ENCODE measurements at places on chromosomes 4 and X.

- DNase-seq: no peak
Observed at GRCh38 chr4:182221987-182222386, 21.2 kb upstream of the TENM3 start.

- DNase-seq: no peak
Observed at GRCh38 chrX:13716905-13717304, 17.5 kb downstream of the TRAPPC2 start.

- no peak for DNase-seq
Observed at GRCh38 chrX:72540318-72540717, 32.3 kb downstream of the HDAC8 start.

- peak; percentile 42 for DNase-seq
Observed at GRCh38 chr4:121072224-121073003, at the start of gene NDNF. TSS of gene NDNF (minus strand) at chr4:121072535. CDS start at chr4:121045837, 26,698 bp downstream.

DNA sequence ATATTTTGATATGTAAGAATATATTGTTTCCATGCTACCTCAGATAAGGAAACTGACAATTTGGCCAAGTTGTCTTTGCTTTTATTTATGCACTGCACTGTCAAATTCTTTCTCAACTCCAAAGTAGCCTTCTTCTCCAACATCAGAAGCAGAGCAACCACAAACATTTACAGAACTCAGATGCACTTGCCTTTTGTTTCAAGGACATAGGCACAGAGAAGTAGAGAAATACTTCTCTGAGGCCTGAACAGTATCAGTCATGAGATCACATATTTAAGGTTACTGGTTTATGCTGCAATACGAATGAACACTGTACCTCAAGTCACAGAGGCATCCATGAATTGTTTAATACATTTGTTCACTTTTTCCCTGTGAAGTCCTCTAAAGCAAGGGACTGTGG is 606.1 kb upstream of the SLIT2 start:
- no peak for DNase-seq

- no peak for DNase-seq
Observed at GRCh38 chr4:120865985-120866384, 56.5 kb downstream of the PRDM5 start.

DNA sequence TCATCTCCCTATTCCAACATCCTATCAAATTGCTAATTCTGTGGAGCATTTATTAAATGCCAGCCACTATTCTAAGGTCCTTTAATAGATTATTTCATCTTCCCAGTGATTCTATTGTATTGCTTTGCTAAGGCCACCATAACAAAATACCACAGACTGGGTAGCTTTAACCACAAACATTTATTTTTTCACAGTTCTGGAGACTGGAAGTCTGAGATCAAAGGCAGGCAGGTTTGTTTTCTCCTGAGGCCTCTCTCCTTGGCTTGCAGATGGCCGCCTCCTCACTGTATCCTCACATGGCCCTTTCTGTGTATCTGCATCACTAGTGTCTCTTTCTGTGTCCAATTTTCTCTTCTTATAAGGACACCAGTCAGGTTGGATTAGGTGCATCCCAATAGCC is 64.5 kb downstream of the CPE start:
- DNase-seq: no peak

- DNase-seq: no peak
Observed at GRCh38 chrX:136157187-136157586, 9.9 kb downstream of the FHL1 start.

- no peak for DNase-seq
Observed at GRCh38 chr4:7998447-7998846, 58.8 kb upstream of the AFAP1 start.

- DNase-seq: no peak
Observed at GRCh38 chrX:91137883-91138282, 296.8 kb upstream of the PABPC5 start.

DNA sequence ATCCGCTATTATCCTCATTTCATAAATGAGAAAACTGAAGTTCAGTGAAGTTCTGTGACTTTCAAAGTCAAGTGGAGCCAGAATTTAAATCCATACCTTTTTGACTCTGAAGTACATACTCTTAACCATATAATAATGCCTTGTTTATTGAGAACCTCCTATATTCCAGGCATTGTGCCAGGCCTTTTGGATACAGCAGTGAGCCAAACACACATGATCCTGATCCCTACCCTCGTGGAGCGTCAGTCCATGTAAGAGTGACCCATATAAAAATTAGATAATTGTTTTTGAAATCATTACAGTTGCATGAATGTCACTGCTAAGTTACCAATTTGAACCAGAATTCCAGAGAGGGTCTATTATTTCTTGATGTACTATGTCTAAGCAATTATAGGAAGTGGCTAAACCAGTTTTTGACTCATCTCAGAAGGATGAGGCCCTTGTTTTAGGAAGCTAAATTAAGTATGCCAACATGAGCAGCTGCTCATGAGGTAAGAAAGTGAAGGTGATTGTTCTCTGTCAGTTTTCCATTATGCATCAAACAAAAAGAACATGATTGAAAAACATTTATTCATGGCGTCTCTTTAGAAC is 289.5 kb downstream of the GLUD2 start:
- no peak for DNase-seq

- DNase-seq: peak; percentile 89
Observed at GRCh38 chr4:119627267-119628255, 1.0 kb downstream of the PDE5A start.

- DNase-seq: no peak
Observed at GRCh38 chr4:43547561-43547960, 655.0 kb downstream of the GRXCR1 start.

DNA sequence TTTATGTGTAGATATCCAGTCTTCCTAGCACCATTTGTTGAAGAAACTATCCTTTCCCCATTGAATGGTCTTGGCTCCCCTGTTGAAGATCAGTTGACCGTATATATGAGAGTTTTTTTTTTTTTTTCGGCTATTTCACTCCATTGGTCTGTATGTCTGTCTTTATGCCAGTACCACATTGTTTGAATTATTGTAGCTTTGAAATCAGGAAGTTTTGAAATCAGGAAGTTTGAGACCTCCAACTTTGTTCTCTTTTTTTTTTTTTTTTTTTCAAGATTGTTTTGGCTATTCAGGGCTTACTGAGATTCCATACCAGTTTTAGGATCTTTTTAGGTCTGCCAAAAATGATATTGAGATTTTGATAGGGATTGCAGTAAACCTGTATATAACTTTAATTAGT is 4.3 kb upstream of the SCD5 start:
- DNase-seq: no peak

GRCh38 chr4:156832886-156833285 is 138.7 kb downstream of the PDGFC start:
- DNase-seq: no peak

DNA sequence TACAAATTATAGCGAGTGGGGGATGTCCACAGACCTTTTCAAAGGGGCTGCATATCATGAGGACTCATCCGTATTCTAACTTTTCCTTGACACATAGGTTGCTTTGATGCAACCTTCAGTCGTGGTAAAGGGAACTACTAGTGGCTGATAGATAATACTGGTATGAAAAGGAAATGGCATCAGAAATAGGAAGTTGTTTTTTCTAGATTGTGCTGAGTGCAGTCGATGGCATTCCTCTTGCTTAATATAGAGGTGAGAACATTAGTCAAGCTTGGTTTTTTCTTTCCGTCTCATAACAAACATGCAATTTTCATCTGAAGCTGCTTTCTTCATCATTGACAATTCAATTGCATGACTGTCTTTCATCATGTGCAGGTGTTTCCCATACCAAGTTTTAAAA is 16.6 kb downstream of the ENPEP start:
- no peak for DNase-seq

GRCh38 chr4:8073206-8073863 is 85.3 kb downstream of the ABLIM2 start:
- DNase-seq: no peak

GRCh38 chr4:122658818-122659295 is 38.0 kb upstream of the IL21 start:
- peak; percentile 48 for DNase-seq

DNA sequence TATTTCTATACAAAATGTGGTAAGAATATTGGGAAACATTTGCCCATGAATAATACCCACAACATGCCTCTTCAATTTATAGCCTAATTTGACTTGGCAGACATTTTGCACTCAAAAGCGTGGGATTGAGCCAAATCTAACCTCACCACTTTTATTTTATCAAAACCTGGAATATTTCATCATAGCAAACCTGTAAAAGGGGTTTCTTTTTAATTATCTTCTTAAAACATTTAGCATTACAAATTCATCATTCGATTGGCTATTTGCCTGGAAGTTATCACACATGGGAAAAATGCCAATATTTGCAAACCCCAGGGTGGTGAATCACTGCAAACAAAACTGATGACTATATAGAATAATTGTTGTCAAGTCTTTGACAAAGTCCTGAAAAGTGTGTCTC is 56.2 kb downstream of the VCX3B start:
- DNase-seq: no peak

DNA sequence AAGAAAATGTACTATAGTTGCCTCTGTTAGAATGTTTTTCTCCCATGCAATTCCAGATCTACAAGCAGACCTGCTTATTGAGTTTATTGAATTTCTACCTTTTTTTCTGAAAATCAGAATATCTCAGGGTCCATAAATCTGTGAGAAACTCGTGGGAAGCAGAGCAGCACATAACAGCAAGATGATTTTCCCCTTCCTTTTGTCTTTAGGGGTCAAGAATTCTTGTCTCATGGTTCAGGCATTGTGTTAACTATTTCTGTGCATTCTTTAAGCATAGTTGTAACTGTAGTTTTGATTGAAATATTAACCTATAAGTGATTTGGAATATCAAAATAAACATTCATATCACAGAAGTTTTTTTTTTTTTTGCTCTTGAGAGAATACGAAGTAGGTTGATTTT is 11.4 kb downstream of the EDNRA start:
- DNase-seq: no peak

DNA sequence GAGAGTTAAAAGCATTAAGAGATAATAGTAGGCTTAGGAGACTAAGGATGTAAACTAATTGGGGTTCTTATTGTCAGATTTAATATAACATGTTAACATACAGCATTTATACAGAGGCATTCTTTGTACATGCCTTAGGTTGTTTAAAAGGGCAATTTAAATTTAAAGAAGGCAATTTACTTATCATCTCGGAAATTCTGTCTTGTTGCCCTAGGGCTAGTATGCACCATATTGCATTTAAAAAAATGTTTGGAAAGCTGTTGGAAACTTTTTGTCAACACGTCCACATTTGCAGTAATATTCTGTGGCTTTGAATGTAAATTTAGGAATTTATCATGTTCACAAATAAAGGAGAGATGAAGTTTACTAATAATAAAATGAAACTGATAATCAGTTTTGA is 25.5 kb downstream of the GALNT7 start:
- DNase-seq: no peak

DNA sequence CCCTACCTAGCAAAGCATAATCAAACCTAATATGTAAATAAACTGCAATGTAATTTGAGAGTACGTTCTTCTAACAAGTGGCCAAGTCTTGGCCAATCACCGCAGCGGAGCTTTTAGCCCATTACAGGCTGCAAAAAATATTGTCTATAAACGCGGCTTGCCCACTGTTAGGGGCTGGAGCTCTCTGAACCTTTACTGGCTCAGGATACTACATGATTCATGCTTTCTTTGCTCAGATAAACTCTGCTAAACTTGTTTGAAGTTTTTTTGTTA is 990 bp upstream of the HADH start:
- DNase-seq: no peak

DNA sequence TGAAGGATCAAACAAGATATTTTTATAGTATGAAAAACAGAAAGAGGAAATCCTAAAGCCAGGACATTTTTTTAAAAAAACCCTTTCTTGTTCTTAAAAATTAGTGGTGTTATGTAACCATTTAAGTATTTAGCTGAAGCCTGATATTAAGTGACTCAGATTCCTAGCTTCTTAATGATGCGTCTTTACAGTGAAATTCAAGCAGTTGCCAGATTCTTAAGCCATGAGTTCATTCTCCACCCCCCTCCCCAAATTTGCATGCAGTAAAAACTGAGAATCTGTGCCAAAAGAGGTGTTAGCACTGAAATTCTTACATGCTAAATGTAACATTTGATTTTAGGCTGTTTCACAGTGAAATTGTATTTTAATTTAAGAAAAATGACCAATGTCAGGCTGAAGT is 180.8 kb downstream of the RAPGEF2 start:
- no peak for DNase-seq

GRCh38 chrX:46665232-46666152 is 91.9 kb downstream of the CHST7 start:
- DNase-seq: no peak

- peak; percentile 42 for DNase-seq
Observed at GRCh38 chr4:98996056-98996764, 689 bp downstream of the METAP1 start.
